ENCODE measurements at places on chromosomes 13 and 19. TPM values are rescaled to one million over a fixed set of nuclear protein-coding genes. Genes with fewer than 3 reads are reported as not detected.

GRCh38 chr19:11005521-11005920 lies 44.7 kb downstream of the SMARCA4 start:
- no peak for DNase-seq

DNA sequence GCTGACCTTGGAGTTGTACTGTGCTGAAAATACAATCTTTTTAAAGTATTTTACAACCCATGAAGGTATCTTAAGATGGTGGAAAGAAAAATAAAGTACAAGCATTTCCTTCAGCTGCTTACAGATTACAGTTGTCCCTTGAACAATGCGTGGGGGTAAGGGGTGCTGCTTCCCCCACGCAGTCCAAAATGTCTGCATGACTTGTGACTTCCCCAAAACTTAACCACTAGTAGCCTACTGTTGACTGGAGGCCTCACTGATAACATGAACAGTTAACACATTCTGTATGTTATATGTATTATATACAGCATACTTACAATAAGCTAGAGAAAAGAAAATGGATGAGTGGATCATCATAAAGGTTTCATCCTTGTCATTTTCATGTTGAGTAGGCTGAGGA lies 45.3 kb upstream of the ZNF599 start:
- DNase-seq: no peak

DNA sequence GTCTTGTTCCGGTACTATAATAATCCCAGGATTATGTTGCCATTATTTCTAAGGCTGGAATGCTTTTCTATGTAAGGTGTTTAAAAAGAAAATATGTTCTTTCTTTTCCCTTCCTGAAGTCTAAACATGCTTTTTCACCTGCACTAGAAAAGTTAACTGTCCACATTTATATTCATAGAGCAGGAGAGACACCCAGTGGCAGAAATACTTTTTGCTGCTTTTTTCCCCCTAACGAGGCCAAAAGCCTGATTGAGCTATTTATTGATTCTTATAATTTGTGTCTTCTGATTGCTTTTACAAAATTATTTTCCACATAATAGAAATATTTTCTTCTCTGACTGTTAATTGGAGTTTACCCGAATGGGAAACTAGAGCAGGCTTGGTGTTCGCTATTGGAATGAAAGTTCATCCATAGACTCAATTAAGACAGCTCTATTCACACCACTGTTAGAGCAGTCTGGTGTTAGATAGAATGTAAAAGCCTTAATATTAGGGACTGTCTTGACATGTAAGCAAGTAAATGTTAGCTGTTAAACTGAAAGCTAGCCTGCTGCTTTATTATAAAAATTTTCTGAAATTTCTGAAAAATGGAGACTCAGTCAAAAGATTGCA lies 15.8 kb downstream of the GPR180 start:
- no peak for DNase-seq

DNA sequence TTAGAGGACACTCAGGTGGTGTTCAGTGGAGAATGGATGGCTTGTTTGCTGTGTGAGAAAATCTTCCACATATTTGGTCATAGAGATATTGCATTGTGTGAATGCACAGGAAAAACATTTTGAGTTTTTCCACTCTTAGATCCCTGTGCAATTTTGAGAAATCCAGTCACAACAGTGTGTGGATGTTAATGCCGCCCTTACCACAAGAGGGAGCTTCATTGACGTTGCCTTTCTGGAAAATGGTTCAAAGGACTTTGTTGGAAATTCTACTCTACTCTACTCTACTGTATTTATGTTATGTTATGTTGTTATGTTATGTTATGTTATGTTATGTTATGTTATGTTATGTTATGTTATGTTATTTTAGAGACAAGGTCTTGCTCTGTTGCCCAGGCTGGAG lies 13.4 kb downstream of the ZNF20 start:
- DNase-seq: no peak

- DNase-seq: no peak
Measured at GRCh38 chr19:42076380-42076944, 496 bp downstream of the ZNF574 start.

GRCh38 chr13:24307211-24308067 lies 1.9 kb upstream of the C1QTNF9 start:
- no peak for DNase-seq

Gene DCT
- 0.32 TPM for total RNA-seq

Gene AMH
- total RNA-seq: 0.89 TPM

Gene B9D2
- total RNA-seq: 3.2 TPM

Gene POSTN
- total RNA-seq: 4.4 TPM

Gene SIGLEC10
- 1.1 TPM for total RNA-seq

Measured in Right ventricle myocardium inferior (tissue), 1 donor.